Testis (tissue), 5 donors: ENCODE measurements at places on chromosomes 13 and 19.
A peak's percentile ranks its signal among the peaks of the same experiment; 100 is the strongest.

- no peak for DNase-seq
These were observed 323.0 kb downstream of the GPC5 start for GRCh38 chr13:91721413-91721812.

DNA sequence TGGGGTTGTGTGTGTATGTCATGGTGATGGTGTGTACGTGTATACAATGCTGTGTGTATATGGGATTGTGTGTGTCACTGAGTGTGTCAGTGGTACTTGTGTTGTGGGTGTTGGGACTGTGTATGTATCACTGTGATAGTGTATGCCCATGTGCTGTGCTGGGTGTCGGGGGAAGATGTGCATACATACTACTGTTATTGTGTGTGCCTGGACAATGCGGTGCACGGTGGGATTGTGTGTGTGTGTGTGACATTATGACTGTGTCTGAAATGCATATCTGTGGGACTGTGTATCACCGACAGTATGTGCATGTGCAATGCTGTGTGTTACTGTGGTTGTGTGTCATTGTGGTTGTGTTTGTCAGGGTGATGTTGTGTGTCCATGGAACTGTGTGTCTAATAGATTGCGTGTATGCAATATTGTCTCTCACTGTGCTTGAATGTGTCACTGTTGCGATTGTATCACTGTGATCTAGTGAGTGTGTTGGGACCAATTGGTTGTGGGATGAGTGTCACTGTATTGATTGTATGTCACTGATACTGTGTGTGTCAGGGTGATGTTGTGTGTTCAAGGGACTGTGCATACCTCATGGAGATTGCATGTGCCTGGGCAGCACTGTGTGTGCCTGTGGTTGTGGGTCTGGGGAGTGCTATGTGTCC lies 11.0 kb upstream of the BBC3 start:
- DNase-seq, result no peak

- DNase-seq, result peak; percentile 46
These were observed 263.7 kb downstream of the KCTD12 start for GRCh38 chr13:76622315-76623040.

DNA sequence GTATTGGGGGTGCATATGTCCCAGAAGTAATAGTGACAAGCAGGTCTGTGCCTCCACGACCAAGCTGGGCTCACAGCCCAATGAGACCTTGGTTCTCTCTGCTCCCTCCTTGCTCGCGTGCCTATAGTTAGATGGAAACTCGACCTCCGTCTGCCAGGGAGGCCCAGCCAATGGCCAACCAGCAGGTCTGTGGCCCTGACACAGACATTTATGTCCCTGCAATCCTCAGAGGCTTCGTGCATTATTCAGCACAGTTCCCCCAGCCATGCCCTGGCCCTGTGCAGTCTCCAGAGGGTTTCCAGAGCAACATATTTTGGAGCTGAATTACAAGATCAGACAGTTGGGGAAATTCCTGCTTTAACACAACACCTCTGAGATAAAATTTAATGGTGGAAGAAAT lies 105.1 kb downstream of the UQCRFS1 start:
- DNase-seq, result no peak

DNA sequence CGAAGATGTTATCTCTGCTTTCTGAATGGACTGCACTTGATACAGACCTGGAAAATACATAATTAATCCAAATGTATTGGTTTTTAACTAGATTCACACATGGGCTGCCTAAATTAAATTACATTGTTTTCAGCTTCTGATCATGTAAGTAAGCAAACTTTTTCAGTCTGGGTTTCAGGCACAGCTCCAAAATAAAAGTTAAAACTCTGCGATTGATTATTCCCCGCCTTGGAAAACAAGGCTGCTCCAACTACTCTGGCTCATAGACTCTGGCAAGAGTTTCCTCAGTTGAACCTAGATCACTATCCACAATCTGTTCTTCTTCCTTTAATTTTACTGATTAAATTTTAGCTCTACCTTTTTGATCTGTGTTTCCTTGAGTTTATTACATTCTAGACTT lies 526.0 kb upstream of the SPRY2 start:
- no peak for DNase-seq

GRCh38 chr13:113536461-113537110 lies 46.1 kb upstream of the DCUN1D2 start:
- peak; percentile 6 for DNase-seq

DNA sequence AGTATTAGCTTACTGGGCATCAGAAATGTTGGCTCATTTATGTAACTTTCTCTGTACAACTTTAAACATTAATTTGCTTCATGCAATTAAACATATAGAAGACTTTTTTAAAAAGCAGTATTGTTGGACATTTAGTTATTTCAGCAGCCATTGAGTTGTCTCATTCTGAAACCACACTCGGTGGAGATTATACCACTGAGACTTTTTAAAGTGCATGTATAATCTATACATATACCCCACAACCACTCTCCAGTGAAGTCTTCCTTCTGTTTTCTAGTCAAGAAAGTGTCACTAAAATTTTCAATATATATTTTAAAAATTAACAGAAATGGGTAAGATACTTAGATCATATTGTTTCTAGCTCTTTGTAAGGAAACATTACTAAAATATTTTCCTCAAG lies 15.5 kb downstream of the SETDB2 start:
- no peak for DNase-seq

- no peak for DNase-seq
These were observed 561.0 kb downstream of the TBC1D4 start for GRCh38 chr13:74920920-74921319.

- peak; percentile 78 for DNase-seq
These were observed 26.2 kb downstream of the ZNF160 start for GRCh38 chr19:53076984-53077383.

- no peak for DNase-seq
These were observed 38.2 kb downstream of the RFXAP start for GRCh38 chr13:36857253-36857652.

DNA sequence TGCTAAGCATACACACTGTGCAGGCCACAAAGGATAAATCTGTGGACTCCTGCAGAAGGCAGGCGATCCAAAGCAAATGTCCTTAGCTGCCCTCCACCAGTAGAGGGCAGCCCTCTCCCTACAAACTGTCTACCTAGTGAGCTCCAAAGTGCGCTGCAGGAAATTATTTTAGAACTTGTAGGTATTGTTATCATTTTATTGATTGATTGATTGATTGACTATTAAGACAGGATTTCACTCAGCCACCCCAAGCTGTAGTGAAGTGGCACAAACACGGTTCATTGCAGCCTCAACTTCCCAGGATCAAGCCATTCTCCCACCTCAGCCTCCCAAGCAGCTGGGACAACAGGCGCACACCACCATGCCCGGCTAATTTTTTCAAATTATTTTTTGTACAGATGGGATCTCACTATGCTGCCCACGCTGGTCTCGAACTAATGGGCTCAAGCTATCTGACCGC lies 37.3 kb downstream of the RNF6 start:
- DNase-seq, result peak; percentile 81

DNA sequence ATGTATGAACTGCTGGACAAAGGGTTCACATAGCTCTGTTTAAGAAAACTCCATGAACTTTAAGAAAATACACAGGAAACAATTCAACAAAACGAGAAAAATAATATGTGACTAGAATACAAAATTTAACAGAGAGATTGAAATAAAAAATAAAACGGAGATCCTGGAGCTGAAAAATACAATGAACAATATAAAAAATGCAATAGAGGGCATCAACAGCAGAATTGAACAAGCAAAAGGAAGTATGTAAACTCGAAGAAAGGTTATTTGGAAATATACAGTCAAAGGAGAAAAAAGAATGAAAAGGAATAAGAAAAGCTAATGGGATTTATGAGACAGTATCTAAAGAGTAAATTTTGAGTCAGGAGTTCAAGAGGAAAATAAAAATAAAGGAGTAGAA lies 163.0 kb upstream of the DACH1 start:
- DNase-seq, result no peak

DNA sequence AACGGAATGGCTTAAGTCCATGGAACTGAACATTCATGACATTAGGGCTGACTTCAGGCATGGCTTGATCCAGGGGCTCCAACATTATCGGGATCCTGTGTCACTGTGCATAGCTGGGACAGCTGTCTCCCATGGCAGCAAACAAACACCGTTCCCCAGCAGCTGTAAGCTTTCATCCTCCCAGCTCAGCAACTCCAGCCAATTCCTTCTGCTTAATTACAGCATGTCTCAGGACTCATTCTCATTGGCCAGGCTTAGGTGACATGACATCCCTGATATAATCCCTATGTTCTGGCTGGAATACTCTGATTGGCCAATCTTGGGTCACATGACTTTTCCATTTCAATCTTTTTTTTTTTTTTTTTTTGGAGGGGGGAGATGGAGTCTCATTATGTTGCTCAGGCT lies 10.9 kb upstream of the TLE5 start:
- no peak for DNase-seq

DNA sequence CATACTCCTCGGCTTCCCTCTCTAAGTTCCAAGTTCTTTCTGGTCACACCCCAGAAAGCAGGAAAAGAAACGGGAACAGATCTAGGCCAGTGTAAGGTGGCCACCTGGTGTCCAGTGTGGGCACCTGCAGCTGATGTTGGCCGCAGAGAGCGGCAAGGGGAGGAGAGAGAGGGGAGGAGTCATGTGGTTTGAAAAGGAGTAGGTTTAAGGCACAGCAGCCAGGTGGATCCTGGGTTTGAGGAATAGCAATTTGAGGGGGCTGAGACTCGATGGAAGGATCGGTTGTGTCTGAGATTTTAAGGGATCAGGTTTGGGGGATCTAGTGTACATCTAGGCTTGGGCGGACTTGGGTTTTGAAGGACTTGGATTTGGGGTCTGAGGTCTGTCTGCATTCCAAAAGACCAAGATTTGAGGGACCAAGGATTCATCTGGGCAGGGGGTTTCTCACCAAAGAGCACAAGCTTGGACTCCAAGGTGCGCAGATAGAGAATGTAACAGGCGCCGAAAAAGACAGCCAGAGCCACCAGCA lies 1.2 kb downstream of the RABAC1 start:
- DNase-seq, result peak; percentile 72

DNA sequence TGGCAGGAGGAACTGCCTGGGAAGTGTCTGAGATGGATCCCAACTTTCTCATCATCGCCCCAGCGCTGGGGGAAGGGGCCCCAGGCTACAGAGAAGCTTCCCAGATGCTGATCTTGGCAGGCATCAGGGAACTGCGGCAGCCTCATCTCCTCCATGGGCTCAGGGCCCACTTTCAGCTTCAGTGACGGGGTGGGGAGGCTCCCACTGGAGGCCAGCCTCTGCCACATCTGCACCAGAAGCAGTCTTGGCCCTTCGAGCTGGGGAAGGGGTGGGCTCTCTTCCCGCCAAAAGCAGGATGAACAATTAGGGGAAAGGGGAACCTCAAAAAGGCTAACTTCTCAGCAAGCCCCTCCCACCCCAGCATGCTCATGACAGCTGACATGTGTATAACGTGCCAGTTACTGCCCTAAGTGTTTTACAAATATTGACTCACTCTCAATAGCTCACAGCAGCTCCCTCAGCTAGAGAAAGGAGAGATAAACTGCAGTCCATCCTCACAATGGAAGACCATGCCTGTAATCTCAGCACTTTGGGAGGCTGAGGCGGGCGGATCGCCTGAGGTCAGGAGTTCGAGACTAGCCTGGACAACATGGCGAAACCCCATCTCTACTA lies 7.1 kb upstream of the S1PR2 start:
- no peak for DNase-seq

GRCh38 chr19:29390742-29391141 lies 135.1 kb upstream of the VSTM2B start:
- no peak for DNase-seq

DNA sequence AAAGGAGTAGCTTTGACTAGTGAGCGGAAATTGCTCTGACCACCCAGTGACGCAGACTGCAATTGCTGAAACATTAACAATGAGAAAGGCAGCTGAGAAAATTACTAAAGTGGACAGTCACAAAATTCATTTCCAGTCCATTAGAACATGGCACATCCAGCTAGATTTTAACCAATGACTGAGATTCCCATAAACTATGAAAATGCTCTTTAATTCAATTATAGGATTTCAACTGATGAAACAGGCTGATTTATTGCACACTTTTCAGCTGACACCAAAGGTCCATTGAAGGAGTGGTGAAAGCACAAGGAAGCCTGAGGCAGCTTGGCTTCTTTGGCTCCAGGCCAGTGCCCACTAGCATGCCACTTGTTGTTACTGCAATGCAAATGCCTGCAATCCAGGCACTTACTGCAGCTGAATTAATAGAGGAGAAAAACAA lies 933.4 kb downstream of the SLITRK6 start:
- DNase-seq, result no peak

DNA sequence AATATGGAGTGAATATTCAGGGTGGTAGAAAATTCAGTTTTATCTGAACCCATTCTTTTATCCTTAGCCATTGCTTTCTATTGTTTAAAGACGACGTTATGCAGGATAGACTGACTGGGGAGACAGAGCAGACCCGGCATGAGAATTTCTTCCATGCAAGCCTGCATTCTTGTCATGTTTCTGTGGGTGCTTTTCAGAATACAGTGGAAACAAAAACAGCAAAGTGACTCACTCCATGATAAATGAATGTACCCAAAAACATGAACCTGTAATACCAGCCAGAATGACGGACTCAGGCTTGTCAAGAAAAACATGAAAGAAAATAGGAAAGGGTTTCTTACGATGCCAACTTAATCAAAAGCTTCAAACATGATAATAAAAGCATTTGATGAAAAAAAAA lies 924.0 kb downstream of the EFNB2 start:
- no peak for DNase-seq

GRCh38 chr13:27952876-27953675 lies 16.0 kb downstream of the CDX2 start:
- peak; percentile 60 for DNase-seq

DNA sequence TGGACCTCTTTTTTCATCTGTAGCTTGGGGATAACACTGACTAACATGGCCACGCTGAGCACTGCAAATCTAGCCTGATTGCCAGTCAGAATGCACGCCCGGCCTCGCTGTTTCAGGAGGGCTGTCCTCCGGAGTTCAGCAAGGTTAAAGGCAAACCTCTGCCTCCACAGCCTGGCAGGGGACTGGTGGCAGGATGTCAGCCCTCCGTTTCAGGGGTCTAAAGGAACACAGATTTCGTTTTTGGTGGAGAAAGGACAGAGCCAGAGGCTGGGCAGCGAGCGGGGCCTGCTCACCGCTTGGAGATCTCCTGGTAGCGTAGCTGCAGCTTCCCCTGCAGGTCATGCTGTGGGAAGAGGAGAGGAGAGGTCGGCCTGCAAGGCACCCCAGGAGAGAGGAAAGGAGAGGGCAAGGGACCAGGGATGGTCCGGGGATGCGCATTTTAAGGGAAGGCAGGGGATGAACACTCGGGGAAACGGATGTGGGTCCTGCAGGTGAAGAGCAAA lies 560 bp downstream of the NDUFA7 start:
- no peak for DNase-seq

DNA sequence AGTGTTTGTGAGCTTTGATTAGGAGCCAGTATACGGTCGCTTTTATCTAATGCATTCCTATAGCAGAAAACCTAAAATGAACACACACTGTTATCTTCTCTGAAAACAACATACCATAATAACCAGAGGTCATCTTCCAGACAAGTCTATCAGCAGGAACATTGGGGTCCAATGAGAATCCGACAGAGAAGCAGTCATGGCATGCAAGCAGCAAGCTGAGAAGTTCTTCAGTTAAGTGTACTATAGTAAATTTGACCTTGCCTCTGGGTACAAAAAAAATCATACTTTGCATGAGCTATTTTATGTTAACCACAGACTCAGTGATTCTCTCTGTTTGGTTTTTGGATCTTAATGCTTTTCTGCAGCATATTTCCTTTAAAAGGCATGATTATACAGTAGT lies 1505.1 kb downstream of the PCDH9 start:
- no peak for DNase-seq
